PC-3 (cell line): ENCODE measurements at places on chromosomes 1 and 21. TPM values are rescaled to one million over a fixed set of nuclear protein-coding genes. Genes with fewer than 3 reads are reported as not detected.

The PRDM16 gene
- 0.04 and 0.17 TPM in 2 replicates for total RNA-seq

DNA sequence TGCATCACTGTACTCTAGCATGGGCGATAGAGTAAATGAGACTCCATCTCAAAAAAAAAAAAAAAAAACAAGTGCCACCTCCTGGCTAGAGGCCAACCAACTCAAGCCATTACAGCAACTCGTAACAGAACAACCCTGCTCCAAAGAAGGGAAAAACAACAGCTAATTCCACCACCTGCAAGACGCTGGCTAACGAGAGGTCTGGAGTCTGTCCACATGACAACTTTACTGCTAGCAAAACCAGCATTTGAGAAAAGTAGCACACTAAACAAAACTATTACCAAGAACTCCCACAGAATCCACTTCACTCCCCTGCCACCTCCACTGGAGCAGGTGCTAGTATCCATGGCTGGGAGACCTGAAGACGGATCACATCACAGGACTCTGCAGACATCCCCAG, 24.1 kb upstream of the EGLN1 start:
- no peak for DNase-seq

DNA sequence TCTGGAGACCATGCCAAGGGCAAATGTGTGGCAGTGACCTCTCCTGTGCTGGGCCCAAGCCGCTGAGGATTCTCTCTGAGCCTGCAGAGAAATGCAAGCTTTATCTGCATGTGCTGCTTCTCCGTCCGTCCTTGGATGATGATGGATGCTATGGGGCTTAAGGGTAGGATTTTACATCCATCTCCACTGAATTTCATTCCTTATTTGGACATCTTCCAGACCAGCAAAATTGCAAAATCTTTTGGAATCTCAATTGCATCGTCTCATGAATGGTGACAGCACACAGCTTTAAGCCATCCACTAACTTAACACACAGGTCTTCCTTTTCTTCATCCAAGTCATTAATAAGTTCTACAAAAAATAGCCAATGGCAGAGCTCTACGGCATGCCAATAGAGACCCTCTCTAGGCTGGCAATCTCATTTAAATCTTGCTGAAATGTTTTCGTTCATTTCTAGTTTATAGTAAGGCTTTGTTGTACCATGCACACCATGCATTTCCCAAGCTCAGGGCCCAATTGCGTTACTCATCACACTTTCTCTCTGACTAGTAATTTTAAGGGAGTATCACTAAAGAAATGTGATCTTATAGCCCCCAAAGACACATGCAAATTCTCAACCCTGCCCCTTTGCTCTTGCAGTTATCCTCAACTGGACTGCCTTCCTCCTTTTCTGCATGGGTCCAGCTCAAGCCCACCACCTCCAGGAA, 11.1 kb downstream of the BATF3 start:
- no peak for DNase-seq

DNA sequence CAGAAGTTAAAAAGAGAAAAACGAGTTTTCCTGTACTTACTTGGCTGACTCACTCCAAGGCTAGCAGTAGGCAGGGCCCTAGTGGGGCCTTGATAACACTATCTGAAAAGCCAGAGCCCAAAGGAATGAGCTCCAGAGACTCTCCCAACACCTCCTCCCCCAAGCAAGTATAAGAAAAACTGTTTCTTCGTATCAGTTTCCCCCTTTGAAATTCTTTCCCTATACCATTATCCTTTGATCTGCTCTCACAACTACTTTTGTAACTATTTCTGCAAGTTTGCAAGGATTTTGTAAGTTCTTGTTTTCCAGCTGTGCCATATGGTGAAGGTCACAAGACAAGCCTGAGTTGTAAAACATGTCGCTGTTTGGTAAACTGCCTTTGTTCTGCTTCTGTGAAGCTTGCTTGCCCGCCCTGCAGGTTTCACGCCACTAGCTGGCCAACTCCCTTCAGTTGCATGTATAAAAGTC, 36.5 kb upstream of the KCNJ15 start:
- no peak for DNase-seq

The DNTTIP2 gene
- total RNA-seq: 47.8 and 47.9 TPM in 2 replicates

DNA sequence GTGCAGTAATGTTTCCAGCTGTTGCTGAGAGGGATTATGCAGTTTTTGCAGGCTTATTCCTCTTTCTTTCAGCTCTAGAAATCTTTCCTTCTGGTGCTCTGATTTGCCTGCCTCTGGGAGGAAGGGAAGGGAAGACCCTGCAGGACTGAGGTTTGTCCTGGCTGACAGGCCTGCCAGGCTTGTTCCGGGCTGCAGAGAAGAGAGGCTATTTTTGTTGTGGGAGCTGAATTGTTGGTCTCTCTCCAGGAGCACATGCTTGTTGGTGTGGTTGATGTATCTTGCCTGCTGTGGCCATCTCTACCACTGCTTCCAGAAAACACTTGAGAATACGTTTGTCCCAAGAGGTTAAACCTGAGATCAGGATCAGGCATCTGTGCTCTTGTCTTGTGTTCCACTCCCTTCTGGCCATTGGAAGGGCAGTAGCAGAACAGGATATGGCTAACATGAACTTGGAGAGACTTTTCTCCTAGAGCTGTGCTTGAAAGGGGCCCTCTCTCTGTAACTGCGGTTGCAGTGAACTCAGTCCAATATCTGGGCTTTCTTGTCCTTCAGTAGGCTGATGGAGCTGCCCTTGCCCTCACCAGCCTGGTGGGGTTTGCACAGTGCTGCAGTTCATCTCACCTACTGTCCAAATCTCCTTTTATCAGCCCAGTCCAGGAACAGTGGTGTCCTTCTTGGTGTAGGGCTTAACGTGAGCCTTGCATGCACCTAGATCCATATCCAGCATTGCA, 21.5 kb upstream of the SLC25A34 start:
- no peak for DNase-seq

The COL24A1 gene
- 0.07 and 0.17 TPM in 2 replicates for total RNA-seq

- no peak for DNase-seq
Observed at GRCh38 chr1:201311356-201312011, 28.2 kb downstream of the PKP1 start.

DNA sequence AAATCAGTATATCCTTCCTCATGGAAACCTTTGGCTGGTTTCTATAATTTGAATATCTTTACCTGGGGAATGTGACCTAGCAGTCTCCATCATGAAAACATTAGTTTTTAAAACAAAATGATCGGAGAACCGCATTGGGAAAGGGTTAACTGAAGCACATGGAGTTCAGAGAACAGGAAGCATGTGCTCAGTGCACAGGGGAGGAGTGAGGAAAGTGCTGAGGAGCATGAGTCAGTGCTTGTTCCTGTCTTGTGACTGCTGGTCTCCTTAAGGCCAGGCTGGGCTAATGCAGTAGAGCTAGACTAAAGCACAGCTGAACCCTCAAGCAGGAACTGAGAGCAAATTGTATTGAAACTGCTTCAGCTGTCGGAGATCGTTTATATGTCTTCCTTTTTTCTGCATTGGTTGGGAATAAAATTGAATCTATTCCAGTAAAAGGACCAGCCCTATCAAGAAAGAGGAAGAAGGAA, 5.8 kb downstream of the IFI16 start:
- DNase-seq: peak; percentile 36

- no peak for DNase-seq
Observed at GRCh38 chr1:167538657-167539056, 14.9 kb downstream of the CREG1 start.
